Stimulated activated CD4-positive, alpha-beta T cell treated with anti-CD3 and anti-CD28 coated beads, Interleukin-1b, Interleukin-23, amount 100 ng/mL, for 1 hour (primary cell): ENCODE measurements at places on chromosomes 2 and 18.

- no peak for DNase-seq
These were observed 53.9 kb downstream of the LNPK start for GRCh38 chr2:175948191-175948590.

DNA sequence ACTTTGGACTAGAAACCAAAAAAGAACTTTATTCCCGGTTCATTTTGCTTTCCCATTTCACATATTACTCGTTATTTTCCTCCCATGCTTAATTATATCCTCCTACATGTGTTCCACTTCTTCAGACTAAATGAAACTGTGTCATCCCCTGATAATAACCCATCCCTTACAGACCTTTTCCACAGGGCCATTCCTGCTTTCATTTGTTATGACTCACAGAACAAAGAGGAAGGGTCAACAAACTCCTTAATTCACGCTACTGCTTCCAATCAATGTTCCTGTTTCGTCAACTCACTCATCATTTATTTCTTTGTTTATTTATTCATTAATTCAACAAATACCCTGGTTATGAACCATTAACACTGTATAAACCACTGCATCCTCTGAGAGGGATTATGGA is 104.5 kb downstream of the ZEB2 start:
- DNase-seq = no peak

- DNase-seq = no peak
These were observed 289.4 kb upstream of the CXCR4 start for GRCh38 chr2:136407117-136407951.

GRCh38 chr18:78939105-78939504 is 40.5 kb upstream of the SALL3 start:
- DNase-seq = no peak

DNA sequence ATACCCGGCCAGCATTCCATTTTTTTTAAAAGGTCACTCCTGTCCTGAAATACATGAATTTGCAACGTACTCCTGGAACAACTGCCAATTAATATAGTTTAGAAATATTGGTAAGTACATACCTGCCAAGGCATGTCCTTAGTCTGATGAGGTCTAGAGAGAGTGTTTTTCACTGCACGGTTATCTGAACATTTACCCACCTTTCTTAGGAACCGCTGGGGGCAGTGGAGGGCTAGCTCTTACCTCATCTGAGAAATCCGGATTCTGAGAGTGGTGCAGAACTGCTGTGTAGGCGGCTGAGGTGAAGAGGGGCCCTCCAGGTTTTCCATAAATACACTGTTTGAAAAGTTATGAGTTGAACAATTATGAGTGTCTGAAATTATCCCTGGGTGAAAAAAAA is 133.1 kb upstream of the CCDC195 start:
- no peak for DNase-seq

GRCh38 chr2:232280341-232280740 is 98.2 kb upstream of the ALPP start:
- no peak for DNase-seq

DNA sequence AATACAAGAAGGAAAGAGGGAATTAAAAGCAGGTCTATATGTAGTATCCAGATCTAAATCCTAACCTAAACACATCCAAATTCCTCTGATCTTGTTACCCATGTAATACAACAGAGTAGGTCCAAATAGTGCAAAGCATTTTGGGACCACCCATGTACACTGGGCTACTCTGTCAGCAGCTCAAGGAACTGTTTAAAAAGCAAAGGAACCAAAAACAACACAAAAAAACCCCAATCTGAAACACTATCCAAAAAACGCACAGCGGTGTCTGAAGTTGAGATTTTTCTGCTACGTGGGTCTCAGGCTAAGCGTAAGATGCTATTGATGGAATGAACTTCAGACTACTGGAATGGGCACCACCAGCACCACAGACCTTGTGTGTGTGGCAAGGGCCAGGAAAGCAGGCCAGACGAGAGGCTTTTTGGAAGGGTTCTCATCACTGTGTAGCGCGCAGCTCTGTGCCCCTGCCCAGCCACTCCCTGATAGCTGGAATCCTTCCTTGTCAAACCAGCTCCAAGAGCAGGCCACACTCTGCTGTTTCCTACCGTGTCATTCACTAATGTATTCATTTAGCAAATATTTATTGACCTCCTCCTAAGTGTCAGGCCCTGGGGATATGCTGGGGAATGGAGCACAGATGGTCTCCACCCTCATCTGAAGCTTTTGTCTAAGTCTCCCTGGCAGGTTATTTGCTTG is 101.4 kb downstream of the COLEC12 start:
- DNase-seq = no peak

GRCh38 chr2:231294571-231295362 is 96.3 kb downstream of the ARMC9 start:
- DNase-seq = no peak

DNA sequence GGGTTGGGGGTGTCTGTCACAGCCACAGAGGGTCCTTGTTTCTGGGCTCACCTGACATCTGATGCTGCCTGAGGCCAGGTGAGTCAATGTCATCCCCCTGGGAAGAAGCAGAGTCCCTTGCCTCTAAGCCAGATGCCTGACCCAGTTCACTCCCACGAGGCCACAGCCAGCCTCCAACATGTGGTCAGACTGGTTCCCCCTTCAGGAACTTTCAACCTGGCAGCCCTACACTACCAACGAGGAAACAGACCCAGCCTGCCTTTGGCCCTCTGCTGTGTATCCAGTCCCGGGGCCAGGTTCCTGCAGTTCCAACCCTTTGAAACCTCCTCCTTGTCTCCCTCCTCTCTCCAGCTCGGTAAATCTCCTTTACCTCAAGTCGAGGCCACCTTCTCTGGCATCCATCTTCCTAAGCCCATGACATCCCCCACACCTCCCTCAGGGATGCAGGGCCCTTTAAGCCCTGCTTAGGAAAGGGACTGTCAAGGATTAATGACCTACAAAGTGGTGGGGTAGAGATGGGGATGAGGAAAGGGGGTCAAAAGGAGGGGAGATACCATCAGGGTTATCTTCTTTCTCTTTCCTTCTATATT is 49.2 kb upstream of the SMAD2 start:
- no peak for DNase-seq

- no peak for DNase-seq
These were observed 113.3 kb downstream of the KIAA1328 start for GRCh38 chr18:36942264-36942663.

DNA sequence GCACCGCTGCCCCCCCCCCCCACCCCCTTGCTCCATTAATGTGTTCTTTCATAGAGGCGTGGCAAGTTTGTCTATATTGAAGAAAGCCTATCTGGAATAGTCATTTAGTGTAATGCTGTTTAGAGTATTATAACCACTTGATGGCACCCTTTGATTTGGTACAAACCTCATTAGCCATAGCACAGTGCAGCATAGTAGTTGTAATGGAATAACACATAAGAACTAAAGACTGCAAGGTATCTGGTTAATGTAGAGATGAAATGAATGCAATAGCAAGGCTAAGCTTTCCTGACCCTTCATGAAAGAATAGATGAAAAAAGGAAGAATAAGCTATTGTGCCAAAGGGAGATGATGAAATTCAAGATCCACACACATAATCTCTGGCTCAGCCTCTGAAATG is 81.9 kb downstream of the EHBP1 start:
- DNase-seq = no peak

GRCh38 chr2:169782513-169782912 is 16.2 kb upstream of the SSB start:
- DNase-seq = no peak

GRCh38 chr2:168105127-168105683 is 142.2 kb downstream of the STK39 start:
- DNase-seq = no peak

DNA sequence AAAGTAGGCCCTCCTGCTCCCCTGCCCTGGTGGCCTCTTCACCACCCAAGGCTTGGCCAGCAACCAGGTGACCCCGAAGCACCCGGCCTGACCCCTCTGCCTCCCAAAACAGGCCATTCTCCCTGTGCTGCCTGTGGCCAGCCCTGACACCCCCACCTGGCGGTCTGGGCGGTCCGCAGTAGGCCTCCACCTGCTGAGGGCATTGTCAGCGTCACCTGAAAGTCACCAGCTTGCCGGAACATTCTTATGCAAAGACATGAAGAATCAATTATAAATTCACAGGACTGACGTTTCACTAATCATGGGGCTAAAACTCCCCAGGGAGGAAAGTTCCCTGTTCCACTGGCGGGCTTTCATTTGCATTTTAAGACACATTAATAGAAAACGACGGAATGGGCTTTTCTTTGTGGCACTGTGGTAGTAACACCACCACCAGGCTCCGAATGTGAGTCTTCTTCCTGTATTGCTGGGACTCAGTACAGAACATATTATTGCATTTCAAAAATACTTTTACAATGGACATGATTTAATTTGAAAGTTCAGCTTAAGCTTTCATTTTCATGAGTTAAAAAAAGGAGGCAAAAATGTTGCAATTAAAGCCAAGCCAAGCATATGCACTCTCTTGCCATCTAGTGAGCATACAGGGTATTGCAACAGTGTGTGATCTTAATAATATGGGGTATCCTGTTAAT is 57.4 kb downstream of the ADI1 start:
- DNase-seq = no peak

GRCh38 chr2:173544641-173545363 is 190.1 kb downstream of the CDCA7 start:
- DNase-seq = no peak

- no peak for DNase-seq
These were observed at the start of gene SOCS6 for GRCh38 chr18:70288851-70289328. TSS of gene SOCS6 (plus strand) at chr18:70289045. CDS start at chr18:70324669, 35,624 bp downstream.

DNA sequence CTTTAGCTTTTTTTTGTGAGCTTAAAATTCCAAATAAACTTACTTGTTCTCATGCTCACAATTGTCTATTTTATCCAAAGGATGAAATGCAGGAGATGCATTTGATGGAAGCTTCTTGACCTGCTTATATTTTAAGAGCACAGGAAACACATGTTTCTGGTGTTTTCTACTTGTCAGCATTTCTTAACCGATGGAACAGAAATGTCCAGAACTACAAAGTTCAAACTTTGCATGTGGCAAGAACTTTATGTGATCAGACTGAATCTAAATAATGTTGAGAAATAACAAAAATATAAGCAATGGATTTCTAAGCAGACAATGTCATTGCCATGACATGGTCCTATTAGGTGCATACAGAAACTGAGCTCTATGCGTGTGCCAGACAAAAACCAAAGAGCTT is 9.9 kb upstream of the CTLA4 start:
- no peak for DNase-seq

DNA sequence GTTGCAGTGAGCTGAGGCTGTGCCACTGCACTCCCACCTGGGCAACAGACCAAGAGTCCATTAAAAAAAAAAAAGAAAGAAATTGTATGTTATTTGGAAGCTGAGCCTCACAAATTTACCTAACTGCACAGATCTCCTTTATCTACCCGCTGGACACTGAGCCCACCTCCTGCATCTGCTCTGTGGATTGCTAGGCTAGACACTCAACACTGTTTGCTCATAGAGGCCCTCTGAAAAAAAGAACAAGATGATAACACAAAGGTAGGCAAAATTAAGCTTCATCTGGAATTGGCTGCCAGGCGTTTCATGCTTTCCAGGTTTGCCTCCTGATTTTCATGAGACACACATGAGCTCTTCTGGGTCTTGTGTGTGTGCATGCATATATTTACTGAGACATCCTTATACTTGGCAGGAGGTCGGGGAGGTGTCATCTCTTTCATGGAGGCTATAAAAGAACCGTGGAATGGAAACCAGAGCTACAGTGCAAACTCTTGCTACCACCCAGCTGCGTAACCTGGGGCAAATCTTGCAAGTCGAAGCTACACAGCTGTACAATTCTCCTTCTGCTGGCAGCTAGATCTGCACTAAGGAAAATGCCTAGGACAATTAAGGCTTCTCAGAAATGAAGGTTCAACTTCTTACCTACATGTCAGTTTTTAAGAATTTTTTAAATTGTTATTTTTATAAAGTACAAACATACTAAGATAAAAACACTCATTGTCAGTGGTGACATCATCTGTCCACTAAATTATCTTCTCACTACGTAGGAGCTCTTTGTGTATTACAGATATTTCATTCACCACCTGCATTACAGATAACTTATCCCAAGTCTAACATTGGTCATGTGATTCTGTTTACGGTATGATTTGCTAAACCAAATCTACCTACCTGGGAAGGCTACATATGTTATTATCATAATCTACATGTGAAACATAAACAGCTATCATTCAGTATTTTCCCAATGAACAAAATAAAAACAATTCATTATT is 63.1 kb downstream of the CABYR start:
- DNase-seq = no peak

GRCh38 chr2:42084231-42084671 is 36.4 kb downstream of the PKDCC start:
- no peak for DNase-seq

DNA sequence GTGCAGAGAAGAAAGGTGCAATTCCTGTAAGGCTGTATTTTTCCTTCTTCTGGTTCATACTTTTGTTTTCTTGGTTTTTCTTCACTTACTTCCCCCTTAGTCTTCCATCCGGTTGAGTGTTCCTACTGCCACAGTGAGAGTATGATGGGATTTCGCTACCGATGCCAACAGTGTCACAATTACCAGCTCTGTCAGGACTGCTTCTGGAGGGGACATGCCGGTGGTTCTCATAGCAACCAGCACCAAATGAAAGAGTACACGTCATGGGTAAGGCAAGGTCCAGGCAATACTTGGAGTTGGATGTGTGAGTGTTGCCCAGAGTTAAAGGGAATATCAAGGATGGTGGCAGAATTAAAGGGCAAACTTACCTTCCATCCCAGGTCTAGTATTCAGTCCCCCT is 108.0 kb downstream of the DTNA start:
- DNase-seq = no peak

- DNase-seq = no peak
These were observed 101.8 kb downstream of the MRPS9 start for GRCh38 chr2:105139556-105140239.

- no peak for DNase-seq
These were observed 205.1 kb downstream of the BABAM2 start for GRCh38 chr2:28095622-28096021.

DNA sequence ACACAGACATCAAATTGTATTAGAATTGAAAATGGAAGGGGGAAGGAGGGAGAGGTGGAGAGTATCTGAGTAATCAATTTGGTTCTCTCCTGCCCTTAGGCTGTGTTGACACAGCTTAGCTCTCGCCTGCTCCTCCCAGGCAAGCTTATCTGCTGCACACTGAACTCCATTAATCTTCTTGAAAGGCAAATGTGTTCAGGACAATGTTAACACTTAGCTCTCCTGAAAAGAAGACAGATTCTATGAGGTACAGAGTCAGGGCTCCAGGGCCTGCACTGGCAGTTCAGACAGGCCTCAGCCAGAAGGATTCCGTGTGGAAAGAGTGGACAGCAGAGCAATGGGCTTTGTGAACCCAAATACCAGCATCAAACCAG is 430.0 kb upstream of the TNP1 start:
- DNase-seq = no peak

DNA sequence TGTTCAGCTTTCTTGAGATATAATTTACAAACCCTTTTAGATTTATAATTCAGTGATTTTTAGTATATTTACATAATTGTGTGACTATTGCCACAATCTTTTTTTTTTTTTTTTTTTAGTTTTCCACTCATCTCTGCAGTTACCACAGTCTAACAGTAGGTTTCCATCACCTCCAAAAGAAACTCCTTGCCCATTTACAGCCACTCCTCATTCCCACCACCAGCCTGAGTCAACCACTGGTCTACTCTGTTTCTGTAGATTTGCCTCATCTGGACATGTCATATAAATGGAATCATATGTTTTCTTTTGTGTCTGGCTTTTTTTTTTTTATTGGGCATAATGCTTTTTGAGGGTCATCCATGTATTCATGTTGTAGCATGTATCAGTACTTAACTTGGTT is 16.1 kb downstream of the MTX2 start:
- no peak for DNase-seq
